NCI-H187 treated with DMSO at 0.1 percent for 48 hours (cell line): ENCODE measurements at places on chromosomes 13 and 19.

DNA sequence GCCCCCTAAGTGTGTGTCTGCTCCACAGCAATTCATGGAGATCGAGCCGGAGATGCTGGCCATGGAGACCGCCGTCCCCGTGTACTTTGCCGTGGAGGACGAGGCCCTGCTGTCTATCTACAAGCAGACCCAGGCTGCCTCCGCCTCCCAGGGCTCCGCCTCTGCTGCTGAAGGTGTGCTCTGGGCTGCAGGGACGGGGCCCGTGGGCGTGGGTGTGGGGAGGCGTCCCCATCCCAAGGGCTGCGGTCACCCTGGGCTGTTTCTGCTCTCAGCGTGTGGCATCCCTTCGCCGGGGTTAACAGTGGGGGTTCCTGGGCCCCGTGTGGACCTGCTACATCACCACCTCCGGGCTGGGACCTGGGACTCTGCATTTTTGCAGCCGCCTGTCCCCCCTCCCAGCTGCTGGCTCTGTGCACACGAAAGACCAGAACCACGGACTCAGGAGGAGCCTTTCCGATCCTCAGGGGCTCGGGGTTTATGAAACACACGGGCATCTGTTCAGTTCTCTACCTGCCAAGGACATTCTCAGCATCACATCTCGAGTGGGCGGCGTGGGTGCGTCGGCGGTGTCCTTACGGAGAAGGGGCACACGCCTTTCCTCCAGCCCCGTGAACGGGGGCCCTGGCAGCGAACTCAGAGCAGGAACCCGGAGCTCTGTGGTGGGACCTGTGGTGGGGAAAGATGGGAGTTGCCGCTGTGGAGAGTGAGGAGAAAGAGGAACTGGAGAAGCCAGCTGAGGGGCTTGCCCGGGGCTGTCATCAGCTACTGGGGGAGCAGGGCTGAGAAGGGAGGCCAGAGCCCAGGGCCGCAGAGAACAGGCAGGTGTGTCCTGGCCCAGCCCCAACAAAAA is 7.8 kb downstream of the NCLN start:
- no peak for DNase-seq

DNA sequence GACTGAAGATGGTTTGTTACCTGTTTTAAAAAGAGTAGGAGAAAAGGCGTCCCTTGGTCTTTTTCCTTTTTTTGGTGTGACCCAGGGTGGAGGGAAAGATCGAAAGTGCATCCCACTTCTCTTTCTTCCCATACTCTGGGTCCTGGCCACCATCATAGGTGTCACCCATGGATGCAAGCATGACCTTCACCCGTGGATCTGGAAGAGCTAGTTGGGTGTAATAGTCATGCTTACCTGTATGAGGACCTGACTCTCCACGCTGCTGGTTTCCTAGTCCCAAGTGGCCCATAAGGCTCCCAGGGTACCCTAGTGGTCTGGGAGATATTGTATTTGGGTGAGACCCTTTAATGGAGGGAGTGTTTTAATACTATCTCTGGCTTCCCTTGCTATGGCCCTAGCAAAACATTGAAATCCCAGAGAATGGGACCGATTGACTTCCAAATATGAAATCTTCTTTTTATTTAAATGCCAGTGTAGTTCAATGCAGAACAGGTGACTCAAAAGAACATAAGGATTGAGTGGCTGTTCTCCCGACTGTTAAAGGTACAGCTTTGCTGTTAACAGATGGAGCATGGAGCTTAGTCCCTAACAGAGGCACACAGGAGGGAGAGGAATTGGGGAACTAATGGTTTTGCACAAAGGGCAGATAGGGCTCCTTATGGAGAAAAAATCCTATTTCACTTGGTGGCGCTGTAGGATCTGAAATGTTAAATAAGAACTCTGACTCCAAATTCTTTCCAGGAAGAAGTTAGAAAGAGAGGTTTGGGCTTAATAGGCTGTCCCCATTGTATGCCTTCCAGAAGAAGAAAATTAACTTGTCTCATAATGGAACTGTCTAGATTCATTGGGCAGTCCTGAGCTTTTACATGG is 7.0 kb upstream of the ZNF550 start:
- no peak for DNase-seq

DNA sequence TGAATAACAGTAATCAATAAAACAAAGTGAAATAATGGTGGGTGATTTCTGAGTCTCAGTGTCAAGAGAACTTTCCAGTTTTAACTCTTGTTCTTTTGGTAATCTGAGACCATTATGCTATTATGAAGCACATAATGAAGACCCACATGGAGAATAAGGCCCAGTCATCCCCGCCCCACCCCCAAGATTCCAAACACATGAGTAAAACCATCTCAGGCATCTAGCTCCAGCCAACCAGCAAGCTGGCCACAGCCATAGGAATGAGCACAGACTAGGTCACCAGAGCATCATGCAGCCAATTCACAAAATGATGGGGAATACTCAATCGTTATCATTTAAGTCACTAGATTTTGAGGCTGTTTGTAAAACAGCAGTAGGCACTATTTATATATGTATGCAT is 1769.0 kb upstream of the PCDH20 start:
- DNase-seq: no peak

GRCh38 chr19:16922949-16923348 is 34.1 kb downstream of the F2RL3 start:
- DNase-seq: no peak

DNA sequence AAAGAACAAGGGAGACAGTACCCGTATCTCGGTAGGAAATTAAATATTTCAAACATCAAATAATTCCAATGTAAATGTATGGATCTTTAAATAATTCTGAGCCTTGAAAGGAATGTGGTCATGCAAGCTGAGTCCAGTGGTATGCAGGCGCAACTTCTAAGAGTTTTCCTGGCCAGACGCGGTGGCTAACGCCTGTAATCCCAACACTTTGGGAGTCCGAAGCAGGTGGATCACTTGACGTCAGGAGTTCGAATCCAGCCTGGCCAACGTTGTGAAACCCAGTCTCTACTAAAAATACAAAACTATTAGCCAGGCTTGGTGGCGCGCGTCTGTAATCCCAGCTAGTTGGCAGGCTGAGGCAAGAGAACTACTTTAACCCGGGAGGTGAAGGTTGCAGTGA is 1.1 kb upstream of the ZNF845 start:
- DNase-seq: no peak

DNA sequence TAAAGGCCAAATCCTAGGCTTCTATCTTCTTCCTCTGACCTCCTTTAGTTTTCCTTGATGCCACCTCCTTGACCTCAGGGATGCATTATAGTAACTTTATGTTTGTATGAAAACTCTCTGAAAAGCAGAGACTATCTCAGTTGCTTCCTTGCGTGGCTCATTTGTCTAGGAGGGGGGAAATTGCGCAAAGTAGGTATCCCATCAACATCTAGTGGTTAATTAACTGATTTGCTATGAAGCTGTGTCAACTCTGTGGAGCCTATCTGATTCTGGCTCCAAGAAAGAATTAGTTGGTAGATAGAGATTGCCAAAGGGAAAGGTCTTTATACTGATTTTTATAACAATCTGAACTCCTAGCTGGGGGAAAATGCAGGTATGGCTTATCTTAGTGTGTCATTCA is 82.1 kb upstream of the FRY start:
- DNase-seq: no peak

GRCh38 chr13:46771693-46772092 is 25.3 kb downstream of the ESD start:
- no peak for DNase-seq

DNA sequence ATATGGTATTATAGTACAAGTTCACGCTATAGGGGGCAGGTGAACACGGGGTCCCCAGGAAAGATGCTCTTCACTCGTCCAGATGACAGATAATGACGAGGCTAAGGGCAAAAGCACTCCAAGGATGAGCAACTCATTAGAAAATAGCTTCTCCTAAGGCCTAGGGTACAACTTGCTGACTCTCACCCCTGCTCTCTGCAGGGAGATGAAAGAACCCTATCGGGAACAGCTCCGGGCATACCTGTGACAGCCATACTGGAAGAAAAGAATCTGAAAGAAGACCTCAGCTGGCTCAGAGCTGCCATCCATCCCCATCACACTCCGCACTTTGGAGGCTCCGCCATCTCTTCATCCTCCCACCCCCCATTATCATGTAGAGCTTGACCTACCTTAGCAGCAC is 17.5 kb upstream of the HSPH1 start:
- DNase-seq: no peak

- DNase-seq: no peak
Observed at GRCh38 chr19:31483226-31483857, 134.1 kb upstream of the TSHZ3 start.
